ENCODE measurements at places on chromosomes 1 and 21.

DNA sequence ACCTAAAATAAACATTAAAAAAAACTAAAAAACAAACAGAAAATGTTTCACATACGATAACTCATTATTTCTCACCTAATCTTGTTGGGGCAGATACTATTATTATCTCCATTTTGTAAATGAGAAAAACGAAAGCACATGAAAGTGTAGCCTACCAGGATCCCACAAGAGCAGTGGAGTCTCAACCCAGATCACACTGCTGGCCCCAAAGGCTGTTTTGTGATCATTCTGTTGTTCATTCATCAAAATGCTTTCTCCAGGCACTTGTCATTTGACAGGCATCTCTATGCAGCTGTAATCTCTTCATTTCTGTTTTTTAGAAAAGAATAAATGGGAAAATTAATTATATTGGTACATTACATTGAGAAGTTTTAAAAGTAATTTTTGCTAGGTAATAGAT is 67.5 kb downstream of the AK5 start:
- no peak for DNase-seq

DNA sequence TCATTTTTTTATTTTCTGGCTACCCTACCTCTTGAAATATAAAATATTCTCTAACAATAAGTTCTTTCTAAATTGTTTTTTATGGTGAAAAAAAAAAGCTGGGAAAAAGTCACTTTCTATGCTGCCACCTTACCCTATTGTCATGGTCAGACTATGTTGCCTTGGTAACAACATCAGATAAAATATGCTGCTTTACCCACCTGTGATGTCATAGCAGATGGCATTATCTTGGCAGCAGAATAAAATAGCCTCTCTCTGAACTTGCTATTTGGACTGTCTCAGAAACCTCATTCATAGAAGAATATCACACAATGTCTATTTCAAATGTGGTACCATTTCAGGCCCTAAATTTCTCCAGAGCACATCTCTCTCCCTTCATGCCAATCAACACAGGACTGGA is 69.6 kb upstream of the SGIP1 start:
- DNase-seq = no peak

DNA sequence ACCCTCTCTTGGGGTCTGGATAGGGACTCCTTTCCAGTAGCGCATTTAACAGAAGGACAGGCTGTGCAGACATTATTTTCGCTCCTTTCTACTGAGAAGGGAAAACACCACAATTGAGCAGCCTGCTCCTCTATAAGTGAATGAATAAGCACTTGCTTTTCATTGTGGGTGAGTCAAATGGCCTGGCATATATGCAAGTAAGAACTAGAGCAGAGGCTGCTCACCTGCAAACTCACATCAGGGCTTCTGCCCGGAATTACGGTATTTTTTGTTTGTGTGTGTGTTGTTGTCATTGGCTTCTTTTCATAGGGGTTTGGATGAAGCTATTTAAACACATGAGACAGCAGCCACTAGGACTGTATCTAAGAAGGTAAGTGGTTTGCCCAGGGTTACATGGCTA is 200.1 kb upstream of the CAMK1G start:
- DNase-seq = no peak

GRCh38 chr1:177480741-177481305 is 310.1 kb downstream of the BRINP2 start:
- no peak for DNase-seq

DNA sequence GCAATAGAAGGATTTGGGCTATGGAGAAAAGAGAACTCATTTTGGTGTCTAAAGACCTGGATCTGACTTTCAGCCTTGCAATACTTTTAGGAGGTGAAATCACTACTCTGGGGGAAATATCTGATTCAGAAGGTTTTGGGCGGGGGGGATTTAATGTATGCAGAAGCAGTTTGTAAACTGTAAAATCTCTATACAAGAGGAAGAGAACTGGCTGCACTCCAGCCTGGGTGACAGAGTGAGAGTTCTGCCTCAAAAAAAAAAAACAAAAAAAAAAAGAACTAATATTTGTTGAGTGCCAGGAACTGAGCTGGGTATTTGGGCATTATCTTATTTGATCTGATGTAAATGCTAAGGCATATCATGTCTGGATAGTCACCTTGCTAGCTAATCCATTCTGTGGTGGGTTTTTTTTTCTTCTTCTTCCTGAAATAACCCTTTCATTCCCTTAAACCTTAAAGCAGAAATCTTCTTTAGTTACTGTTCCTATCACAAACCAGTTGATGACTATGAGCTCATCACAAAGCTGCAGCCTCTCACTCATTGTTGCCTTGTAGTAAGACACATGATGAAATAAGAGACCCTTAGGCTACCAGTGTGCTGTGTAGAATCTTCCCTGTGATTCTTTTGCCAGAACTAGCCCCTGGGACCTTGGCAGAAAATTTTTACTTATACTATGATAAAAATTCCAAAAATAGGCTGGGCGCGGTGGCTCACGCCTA is 35.6 kb upstream of the SLC16A1 start:
- no peak for DNase-seq

- DNase-seq = peak; percentile 35
These were observed 35.8 kb upstream of the LMO4 start for GRCh38 chr1:87292684-87293493.

GRCh38 chr1:235863699-235864093 is 3.0 kb downstream of the LYST start:
- DNase-seq = no peak

GRCh38 chr1:213585959-213586586 is 401.7 kb upstream of the PROX1 start:
- no peak for DNase-seq

- no peak for DNase-seq
These were observed 14.6 kb upstream of the PTAFR start for GRCh38 chr1:28190996-28191645.

GRCh38 chr1:18868801-18869424 is 9.5 kb upstream of the TAS1R2 start:
- DNase-seq = no peak
